Nucleus accumbens (tissue), 56 donors: ENCODE measurements at places on chromosomes 3 and 15.
A peak's percentile ranks its signal among the peaks of the same experiment; 100 is the strongest.

DNA sequence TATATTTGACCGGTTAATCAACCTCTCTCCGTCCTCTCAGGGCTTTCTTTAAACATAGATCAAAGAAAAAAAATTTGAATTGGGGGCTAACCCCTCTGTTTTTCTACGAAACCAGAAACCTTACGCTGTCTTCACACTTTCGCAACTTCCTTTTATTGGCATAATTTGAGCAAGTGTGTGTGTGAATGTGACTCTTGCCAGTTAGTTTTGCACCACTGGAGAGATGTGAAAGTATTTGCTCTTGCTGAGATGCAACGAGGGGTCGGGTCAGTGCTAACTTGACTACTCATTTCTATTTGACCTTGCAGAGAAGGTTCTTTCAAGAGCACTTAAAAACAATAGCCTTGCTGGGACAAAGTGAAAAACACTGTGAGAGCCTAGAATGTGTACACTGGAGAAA is 81.2 kb downstream of the FAM43A start:
- no peak for DNase-seq

- DNase-seq, result peak; percentile 4
Measured at GRCh38 chr15:66611257-66612053, 45.7 kb upstream of the LCTL start.

DNA sequence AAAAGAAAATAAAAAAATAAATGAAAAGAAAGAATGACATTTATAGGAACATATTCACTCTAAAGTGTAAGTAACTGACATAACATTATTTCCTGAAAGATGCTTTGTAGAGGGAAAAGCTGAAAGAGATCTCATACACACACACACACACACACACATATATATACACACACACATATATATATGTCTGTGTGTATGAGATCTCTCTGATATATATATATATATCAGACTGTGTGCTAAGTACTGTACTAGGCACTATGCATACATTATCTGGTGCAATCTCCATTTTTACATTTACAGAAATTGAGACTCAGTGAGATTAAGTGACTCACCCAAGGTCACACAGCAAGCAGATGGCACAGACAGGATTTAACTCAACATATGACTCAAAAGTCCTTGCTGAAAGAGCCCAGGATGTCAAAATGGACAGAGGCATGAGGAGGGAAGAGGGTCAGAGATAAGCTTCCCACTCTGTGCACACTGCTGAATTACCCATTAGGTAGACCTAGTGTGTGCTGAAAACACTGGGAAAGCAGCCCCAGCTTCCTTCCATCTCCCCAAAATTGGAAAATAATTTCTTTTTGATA is 15.0 kb downstream of the BHLHE40 start:
- no peak for DNase-seq

DNA sequence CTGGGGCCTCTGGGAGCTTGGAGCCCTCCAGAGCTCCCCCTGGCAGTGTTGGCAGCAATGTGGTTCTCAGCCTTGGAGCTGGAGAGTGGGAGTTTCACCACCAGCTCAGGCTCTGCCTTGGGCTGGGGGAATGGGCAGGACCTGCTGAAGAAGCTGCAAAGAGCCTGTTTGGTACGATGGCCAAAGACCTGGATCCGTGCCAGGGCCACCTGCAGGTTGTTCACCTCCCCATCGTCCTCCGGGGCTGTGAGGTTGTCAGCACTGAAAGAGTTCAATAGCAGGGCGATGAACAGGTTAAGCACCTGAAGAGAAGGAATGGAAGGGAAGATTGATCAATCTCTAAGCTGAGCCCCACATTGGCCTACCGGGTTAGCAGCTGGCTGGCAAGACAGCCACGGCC is 77.3 kb upstream of the SCN5A start:
- no peak for DNase-seq

DNA sequence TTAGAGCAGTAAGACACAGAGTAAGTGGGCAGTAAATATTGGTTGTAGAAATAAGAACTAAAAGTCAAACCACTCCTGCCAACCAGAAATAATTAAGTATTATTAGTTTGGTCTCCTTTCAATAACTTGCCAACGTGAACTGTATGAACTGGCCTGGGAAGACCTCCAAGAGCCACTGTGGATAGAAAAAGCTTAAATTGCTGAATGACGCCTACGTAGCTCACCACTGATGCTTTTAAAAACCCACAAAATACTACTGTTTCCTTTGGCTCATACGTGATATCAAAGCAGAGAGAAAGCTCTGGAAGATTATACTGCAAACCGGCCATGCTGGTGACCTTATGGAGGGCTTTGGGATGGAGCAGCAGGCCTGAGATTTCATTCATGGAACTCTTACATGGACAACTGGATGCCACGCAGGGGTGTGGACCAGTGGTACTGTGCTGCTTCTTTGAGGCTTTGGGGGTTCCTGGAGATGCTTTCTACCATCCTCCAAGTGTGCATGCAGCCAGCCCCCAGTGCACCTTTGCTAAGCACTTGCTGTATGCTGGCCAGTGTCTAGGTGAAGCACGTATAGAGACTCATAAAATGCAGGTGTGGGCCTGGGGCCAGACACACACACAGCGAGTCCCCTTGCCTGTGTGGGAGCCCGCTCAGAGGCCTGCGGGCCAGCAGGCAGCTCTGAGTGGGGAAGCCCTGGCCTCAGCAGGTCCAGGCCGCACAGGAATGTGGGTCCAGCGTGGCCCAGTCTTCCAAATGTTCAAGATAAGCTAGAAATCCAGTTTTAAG is 66.8 kb downstream of the ABTB1 start:
- no peak for DNase-seq

DNA sequence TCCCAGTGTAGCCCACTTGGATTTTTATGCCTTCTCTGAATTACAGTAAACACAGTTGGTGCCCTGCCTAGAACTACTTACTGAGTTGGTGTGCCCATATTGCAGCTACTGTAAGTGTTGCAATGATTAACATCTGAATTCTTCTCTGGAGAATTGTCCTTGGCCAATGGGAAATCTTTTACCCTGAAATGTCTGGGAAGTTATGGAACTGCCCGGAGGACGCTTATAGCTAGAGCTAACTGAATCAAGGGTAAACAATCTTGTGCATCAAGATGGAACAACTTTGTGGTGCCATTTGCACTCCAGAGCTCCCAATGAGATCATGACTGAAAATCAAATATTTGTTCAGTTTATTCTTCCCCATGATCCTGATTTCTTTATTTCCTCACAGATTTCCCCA is 246.7 kb upstream of the CBLB start:
- DNase-seq, result no peak
